NAMALWA (cell line): ENCODE measurements at places on chromosomes 4 and X.

DNA sequence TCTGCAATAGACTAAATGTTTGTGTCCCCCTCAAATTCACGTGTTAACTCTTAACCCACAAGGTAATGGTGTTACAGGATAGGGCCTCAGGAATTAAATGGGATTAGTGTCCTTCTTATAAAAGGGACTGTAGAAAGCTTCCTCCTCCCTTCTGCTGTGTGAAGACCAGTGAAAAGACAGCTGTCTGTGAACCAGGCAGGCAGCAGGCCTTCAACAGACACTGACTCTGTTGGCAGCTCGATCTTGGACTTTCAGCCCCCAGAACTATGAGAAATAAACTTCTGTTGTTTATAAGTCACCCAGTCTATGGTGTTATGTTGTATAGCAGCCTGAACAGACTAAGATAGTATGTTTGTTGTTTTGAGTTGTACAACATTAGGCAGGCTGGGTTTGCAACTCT, 208.1 kb downstream of the GBA3 start:
- DNase-seq: no peak

GRCh38 chrX:109739625-109740432, 6.8 kb upstream of the ACSL4 start:
- DNase-seq: no peak

- no peak for DNase-seq
Observed at GRCh38 chr4:67785528-67785927, 31.3 kb upstream of the GNRHR start.

- DNase-seq: no peak
Observed at GRCh38 chrX:7294483-7294882, 146.5 kb upstream of the PUDP start.

DNA sequence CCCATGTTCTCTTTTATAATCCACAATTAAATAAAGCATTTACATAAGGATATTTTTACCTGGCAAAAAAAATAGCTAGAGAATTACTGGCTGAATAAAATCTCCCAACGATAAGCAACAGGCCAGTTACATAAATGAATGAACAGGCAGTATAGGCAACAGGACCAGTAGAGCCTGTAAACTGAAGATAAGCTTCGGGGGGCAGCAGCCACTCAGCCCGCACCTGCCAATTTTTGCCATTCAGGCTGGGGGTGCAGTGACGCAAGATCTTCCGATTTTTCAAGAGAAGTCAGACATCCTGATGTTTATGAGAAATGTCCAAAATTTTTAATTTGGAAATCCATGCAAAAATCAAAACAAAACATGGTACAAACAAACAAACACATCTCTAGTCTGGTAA, 49.0 kb upstream of the CDKN2AIP start:
- no peak for DNase-seq
